KG1 (cell line): ENCODE measurements at places on chromosomes 6 and 20.

DNA sequence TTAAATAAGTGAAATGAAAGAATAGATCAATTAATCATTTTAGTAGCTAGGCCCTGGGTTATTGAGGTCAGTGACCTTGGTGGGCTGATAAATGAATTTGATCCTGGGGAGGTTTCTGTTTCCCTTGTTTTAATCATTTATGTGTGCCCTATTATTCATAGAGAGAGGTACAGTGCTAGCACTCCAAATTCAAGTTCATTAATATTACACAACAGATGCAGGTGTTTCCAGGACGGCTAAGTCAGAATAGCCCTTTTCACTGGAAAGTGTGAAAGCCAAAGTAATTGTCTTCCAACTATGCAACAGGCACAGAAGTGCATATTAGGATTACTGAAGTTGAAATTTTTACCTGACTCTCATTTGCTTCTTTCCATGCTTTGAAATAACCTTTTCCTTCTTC lies 61.7 kb upstream of the SGK1 start:
- DNase-seq: no peak

GRCh38 chr20:41116282-41116956 lies 20.9 kb upstream of the PLCG1 start:
- no peak for DNase-seq

GRCh38 chr6:79913369-79913768 lies 34.0 kb downstream of the ELOVL4 start:
- no peak for DNase-seq

- DNase-seq: no peak
Observed at GRCh38 chr20:41309817-41310216, 7.7 kb downstream of the ZHX3 start.

- no peak for DNase-seq
Observed at GRCh38 chr6:168381726-168382458, 59.1 kb upstream of the SMOC2 start.

GRCh38 chr6:26121141-26122004 lies 34.1 kb downstream of the HFE start:
- DNase-seq: no peak

DNA sequence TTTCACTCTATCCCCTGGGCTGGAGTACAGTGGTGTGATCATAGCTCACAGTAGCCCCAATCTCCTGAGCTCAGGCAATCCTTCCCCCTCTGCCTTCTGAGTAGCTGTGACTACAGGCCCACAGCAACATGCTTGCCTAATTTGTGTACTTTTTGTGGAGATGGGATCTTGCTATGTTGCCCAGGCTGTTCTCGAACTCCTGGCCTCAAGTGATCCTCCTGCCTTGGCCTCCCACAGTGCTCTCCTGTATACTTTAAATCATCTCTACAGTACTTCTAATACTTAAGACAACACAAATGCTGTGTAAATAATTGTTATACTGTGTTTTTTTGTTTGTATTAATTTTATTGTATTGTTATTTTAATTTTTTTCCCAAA lies 39.7 kb upstream of the FAM50B start:
- DNase-seq: no peak

DNA sequence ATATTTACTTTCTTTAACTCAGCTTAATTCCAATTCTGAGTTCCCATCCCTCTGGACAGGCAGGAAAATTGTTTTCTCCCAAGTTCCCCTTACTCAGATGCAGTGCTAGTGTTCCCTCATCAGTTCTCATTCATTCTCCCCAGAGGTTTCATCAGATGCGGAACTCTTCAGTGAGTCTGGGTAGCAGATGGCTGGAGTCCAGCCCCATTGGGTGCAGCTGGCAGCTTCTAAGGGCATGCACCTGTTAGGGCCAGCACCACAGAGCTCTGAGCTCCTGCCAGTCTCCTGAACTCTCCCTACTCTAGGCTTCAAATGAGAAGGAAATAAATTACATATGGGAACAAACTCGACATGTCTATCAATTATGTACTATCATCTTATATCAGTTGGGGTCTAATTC lies 76.6 kb downstream of the SOD2 start:
- no peak for DNase-seq

GRCh38 chr20:40880729-40881109 lies 147.9 kb upstream of the TOP1 start:
- DNase-seq: no peak

DNA sequence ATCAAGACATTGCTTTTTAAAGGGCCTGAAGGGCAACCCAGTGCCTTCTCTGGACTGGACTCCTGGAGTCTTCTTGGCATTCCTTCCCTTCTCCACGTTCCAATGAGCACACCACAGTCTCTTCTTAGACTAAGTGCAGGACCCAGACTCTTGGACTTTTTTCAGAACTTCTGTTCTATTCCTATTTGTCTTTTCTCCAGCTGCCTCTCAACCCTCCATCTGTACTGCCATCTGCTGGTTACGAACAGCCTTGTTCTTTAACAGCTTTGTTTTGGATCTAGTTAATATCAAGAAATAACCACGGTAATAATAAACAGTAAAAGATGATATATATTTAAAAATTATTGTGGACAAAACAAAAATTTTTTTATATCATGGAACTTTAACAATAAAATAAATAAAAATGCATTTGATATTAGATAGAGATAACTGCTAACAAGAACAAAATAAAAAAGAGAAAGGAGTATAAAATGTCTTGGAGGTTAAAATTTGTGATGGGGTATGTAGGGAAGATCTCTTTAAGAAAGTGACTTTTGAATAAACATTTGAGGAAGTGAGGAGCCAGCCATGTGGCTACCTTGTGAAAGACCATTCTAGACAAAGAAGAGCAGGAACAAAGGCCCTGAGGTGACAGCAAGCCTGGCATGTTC lies 105.1 kb upstream of the HCRTR2 start:
- DNase-seq: peak; percentile 8

DNA sequence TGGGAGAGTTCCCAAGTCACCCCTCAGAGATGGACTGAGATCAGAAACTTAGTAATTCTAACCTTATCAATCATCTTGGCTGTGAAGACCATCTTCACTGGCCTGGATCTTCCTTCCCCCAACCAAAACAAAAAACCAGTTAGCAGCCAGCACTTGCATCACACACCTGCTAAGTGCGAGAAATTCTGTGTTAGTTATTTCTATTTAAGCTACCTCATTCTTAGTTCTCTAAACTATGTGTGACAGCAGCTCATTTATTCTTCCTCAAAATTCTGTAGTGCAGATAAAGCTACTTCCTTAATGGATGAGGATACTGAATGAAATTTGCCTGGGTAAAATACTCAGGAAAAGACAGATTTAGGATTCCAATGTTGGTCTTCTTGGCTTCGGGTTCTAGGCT lies 18.2 kb upstream of the TAGAP start:
- DNase-seq: no peak

DNA sequence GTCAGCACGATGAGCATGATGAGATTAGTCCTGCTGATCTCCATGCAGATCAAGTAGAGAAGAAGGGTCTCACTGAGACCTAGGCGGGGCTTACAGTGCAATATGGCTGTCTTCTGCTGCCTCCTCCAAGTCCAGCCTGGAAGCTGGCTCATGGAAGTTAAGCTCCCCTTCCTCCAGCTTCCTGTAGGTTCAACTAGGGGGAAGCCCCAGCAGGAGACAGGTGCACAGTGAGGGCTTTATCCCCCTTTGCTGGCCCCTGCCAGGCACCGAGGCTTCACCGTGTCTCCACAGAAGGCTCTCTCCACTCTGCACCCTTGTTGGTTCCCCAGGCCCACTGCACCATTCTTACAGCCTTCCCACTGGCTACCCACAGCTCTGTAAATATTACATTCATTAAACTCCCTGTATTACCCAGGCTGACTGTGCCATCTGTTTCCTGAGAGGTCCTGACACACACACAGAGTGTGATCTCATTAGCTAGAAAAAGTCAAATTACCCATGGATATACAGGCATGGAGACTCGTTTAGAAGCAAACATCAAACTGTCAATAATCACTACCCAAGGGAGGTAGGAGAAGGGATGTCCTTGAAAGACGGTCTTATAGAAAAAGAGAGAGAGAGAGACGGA lies 90.4 kb downstream of the SLC2A10 start:
- DNase-seq: no peak

- DNase-seq: no peak
Observed at GRCh38 chr6:56393615-56394612, 146.5 kb upstream of the COL21A1 start.

- no peak for DNase-seq
Observed at GRCh38 chr6:160260803-160261450, 2.3 kb upstream of the SLC22A2 start.

- DNase-seq: no peak
Observed at GRCh38 chr6:100176951-100177710, 183.1 kb upstream of the MCHR2 start.

- DNase-seq: no peak
Observed at GRCh38 chr6:82013561-82014530, 233.7 kb downstream of the IBTK start.

DNA sequence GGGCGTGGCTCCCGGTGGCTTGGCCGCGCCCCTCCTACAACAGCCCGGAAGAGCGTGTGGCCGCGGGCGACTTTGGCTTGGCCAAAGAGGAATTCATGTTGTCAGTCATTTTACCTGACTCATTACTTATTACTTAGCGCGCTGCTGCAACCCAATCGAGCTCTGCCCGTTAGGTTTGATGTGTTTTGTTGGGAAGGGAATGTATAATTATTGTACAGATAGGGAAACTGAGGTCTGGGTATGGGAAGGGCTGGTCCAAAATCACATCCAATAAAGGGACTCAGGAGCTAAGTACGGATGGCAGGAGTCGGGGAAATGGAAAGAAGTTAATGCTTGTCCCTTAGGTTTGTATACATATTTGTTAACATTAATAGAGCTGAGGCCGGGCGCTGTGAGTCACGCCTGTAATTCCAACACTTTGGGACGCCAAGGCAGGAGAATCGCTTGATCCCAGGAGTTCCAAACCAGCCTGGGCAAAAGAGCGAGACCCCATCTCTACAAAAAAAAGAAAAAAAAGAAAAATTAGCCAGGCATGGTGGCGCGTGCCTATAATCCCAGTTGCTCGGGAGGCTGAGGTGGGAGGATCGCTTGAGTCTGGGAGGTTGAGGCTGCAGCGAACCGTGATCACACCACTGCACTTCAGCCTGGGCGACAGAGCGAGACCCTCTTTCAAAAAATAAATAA lies 639 bp upstream of the ZNF335 start:
- DNase-seq: no peak

GRCh38 chr6:44554194-44554593 lies 166.7 kb downstream of the CDC5L start:
- no peak for DNase-seq

GRCh38 chr6:91497770-91498169 lies 910.9 kb upstream of the MAP3K7 start:
- no peak for DNase-seq

DNA sequence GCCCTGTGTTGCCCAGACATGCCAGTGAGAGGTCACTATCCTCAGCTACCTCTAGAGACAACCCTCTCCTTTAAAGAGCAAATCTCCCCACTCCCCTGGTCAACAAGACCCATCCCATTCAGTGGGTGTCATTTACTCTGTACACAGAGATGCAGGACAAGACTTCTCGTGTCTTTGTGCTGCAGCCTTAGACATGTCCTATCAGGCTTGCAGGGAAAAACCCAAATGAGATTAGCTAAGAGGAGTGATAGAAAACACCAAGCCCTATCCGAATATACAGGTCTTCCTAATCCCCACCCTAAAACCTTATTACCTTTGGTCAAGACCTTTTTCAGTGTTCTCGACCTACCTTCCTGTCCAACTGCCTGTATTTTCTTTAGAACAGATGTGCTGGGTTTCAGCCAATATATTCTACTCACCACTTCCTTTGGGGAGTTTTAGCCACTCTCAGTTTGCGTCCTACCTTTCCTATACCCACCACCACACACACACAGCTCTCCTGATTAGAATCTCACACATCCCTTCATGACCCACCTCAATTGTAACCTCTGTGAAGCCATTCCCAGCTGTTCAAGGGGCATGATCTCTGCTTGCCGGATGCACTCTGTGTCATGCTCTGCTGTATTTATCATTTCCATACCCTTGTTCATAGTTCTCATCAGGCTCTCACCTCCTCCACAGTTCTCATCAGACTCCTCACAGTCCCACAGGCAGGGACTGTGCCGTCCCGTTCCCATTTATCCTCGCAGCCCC lies 39.7 kb downstream of the TRAM2 start:
- peak; percentile 30 for DNase-seq

- DNase-seq: no peak
Observed at GRCh38 chr6:141594874-141595273, 537.9 kb upstream of the GJE1 start.

- DNase-seq: no peak
Observed at GRCh38 chr20:49831022-49831769, 18.6 kb downstream of the SLC9A8 start.

- no peak for DNase-seq
Observed at GRCh38 chr6:136334853-136335252, 45.2 kb upstream of the BCLAF1 start.

- no peak for DNase-seq
Observed at GRCh38 chr6:42123379-42124103, 18.9 kb downstream of the C6orf132 start.

DNA sequence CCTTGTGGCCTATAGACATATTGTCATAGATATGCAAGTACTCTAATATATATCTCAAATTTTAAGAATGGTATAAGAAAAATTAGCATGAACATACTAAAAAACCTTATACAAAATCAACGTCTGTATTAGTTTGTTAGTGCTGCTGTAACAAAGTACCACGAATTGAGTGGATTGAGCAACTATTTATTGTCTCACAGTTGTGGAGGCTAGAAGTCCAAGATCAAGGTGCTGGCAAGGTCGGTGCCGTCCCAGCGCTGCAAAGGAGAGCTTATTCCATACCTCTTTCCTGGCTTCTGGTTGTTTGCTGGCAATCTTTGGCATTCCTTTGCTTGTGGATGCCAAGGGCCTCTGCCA lies 317.6 kb upstream of the FERMT1 start:
- DNase-seq: no peak

DNA sequence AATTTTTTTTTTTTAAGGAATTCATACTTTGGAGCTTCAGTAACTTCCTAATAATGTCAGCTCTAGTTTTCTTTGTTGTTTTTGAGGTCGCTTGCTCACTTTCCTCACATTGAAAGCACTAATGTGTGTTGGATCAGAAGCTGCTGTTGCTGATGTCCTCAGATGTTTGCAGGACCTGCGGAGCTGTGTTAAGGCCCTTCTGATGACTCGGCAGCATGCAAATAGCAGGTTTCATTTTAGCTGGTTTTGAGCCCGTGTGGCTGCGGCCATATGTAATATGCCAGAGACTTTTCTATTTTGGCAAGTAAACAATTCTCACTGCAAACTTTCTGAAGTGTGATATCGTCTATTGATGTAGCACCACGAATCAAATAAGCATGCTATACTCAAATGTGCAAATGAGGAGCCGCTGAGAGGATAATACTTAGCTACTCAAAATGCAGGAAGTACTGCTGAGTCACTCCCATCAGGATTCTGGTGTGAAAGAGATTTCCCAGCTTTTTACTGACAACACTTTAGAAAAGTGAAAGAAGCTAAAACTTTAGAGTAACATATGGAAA lies 187.8 kb downstream of the SASH1 start:
- no peak for DNase-seq

- DNase-seq: no peak
Observed at GRCh38 chr6:146587459-146587858, 11.3 kb upstream of the ADGB start.

GRCh38 chr6:86407128-86407527 lies 530.2 kb upstream of the HTR1E start:
- no peak for DNase-seq
